ENCODE measurements at places on chromosomes 11 and 22. TPM values are rescaled to one million over a fixed set of nuclear protein-coding genes. Genes with fewer than 3 reads are reported as not detected.

DNA sequence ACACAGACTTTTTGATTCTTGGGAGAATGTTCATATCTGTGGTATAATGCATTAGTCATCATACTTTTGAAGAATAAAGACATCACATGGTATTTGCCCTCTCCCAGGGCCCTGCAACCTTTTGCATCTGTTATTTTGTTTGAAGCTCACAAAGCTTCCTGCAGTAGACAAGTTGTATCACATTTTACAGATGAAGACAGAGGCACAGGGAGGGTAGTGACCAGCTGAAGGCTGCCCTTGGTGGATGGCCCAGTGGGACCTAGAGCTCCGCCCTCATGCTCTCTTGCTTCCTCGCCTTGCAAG lies 66.4 kb downstream of the UBASH3B start:
- no peaks in the 10 kb centered on the region for H3K36me3 ChIP-seq
- no peak overlapping the region for H3K4me3 ChIP-seq
- H3K4me1 ChIP-seq, result peaks cover 14% of the 10 kb centered on the region

DNA sequence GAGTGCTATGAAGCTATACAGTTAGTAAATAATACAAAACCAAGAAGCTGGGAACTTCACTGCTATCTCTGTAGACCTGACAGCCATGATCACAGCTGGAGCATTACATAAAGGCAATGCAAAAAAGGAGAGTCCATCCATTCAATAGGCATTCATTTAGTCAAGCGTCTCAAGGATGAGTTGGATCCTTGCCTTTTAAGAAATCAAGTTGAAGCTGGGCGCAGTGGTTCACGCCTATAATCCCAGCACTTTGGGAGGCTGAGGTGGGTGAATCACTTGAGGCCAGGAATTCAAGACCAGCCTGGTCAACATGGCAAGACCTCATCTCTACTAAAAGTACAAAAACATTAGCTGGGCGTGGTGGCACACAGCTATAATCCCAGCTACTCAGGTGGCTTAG lies 48.1 kb upstream of the ALKBH3 start:
- H3K4me3 ChIP-seq, result no peak overlapping the region
- DNase-seq, result no peak
- H3K4me1 ChIP-seq, result peaks cover 21% of the 10 kb centered on the region
- peaks cover 5% of the 10 kb centered on the region for H3K36me3 ChIP-seq
- H3K27me3 ChIP-seq, result no peaks in the 10 kb centered on the region
- H3K27ac ChIP-seq, result no peak overlapping the region

DNA sequence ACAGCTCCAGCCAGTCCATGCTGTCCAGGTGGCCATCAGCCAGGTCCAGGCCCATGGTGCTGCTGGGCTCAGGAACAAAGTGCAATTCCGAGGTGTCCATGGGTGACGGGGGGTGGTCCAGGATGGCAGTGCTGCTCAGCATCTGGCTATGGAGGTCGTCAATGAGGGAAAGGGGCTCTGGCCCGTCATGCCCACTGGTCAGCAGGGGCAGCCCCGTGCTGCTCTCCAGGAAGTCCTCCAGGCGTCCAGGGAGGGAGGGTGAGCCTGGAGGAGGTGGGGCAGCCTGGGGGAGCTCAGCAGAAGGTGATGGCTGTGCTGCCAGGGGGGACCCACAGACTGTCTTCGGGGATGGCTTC lies 41.1 kb downstream of the SGSM3 start:
- H3K4me3 ChIP-seq, result no peak overlapping the region
- peaks cover 62% of the 10 kb centered on the region for H3K36me3 ChIP-seq
- no peak overlapping the region for H3K27ac ChIP-seq
- peaks cover 11% of the 10 kb centered on the region for H3K4me1 ChIP-seq

DNA sequence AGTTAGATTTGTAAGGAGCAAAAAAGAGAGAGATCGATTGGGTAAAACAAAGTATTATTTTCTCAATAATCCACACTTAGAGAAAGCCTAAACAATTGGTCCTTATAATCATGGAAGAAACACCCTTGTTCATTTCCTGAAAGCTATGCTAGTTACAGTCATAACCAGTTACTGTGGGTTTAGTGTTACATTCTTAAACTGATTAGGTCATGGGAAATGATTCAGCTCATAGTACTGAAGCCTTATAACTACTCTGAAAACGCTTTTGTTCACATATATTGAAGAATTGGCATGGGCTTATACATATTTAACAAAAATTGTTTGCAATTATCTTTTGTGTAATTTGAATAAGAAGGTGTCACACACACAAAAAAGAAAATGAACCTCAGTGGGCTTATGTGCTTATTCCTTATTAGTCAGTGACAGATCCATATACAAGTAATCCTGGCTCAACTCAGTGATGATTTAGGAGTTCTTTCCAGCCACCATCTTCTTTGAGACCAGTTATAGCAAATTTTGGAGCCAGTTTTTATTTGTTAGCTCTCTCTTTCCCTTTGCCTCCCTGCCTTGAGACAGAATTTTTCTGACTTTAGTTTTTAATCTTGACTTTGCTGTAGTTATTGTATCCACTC lies 198.5 kb upstream of the CTSC start:
- H3K27me3 ChIP-seq, result peaks cover 6% of the 10 kb centered on the region
- H3K4me3 ChIP-seq, result no peak overlapping the region
- no peak for DNase-seq
- no peak overlapping the region for H3K27ac ChIP-seq

DNA sequence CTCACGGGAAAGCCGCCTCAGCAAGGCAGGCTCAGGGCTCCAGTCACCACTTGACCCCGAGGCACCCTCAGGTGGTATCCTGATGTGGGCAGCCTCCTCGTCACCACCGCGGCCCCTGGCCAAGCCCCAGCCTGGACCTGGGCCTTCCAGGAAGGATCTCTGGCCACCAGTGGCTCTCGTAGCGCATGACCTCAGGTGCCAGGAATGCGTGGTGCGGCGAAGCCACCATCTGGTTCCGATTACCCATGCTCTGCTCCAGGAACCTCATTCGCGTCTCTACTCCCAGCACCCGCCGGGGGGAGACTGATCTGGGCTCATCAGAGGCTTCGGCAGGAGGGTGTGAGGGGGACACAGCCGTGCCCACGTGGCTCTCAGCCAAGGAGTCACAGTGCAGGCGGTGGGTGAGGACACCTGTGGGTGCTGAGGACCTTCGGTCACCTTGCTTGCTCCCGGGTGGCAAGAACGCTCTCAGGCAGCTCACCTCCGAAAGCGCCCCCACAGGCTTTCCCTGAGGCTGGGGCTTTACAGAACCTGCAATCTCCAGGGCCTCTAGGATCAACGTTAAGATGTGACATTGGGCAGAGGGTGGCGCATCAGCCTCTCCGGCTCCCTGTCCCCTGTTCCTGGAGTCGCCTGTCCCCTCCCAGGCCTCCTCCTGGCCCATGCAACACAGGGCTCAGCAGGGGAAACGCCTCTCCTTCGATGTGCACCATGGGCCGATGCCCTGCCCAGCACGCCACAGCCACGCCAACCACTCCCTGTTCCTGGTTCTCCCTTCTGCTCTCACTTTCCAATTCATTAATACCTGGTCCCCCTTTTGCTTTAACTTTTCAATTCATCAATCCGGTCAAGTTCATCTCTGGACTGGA lies 39.0 kb downstream of the TBX1 start:
- no peaks in the 10 kb centered on the region for H3K27me3 ChIP-seq
- H3K4me3 ChIP-seq, result no peak overlapping the region
- no peaks in the 10 kb centered on the region for H3K36me3 ChIP-seq
- DNase-seq, result peak; percentile 35
- H3K27ac ChIP-seq, result no peak overlapping the region

DNA sequence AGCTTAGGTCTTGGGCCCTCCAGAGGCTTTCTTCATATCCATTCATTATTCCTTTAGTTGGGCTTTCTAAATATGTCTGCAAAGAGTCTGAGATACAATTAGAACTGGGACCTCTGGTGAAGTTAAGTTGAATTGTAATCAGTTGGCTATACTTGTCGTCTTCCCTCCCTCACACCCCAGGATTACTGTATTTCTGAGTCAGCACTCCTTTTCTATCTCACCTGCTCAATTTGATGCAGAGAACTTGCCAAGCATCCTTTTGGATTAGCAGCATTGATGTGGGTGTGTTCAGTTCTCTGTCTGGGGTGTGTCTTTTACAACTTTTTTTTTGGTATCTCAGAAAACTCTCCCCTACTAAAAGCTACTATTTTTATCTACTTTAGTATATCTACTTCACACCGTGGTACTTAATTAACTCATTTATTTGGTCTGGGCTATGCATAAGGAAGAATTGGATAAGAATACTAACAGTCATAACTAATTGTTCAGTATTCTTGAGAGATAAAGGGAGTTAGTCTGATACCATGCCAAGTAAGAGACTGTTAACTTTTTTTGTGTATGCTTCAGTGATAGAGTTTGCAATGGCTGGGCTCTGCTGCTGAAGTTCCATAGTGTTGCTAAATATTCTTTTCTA lies 15.1 kb downstream of the CTNND1 start:
- peaks cover 100% of the 10 kb centered on the region for H3K4me1 ChIP-seq
- no peaks in the 10 kb centered on the region for H3K36me3 ChIP-seq
- peak overlapping the region; percentile 97 for H3K27ac ChIP-seq
- peak overlapping the region; percentile 54 for H3K4me3 ChIP-seq
- DNase-seq, result no peak

- H3K4me1 ChIP-seq, result peaks cover 65% of the 10 kb centered on the region
- peak overlapping the region; percentile 57 for H3K27ac ChIP-seq
- H3K36me3 ChIP-seq, result peaks cover 52% of the 10 kb centered on the region
- peak; percentile 75 for DNase-seq
Observed at GRCh38 chr11:46367244-46367915, 14.1 kb upstream of the MDK start.

- H3K27ac ChIP-seq, result no peak overlapping the region
- no peak overlapping the region for H3K4me3 ChIP-seq
- peaks cover 56% of the 10 kb centered on the region for H3K27me3 ChIP-seq
Observed at GRCh38 chr11:70725278-70725677, 326.9 kb downstream of the CTTN start.

- peaks cover 9% of the 10 kb centered on the region for H3K36me3 ChIP-seq
- no peaks in the 10 kb centered on the region for H3K27me3 ChIP-seq
- H3K27ac ChIP-seq, result peak overlapping the region; percentile 64
- H3K4me3 ChIP-seq, result no peak overlapping the region
- DNase-seq, result no peak
Observed at GRCh38 chr11:46601129-46601528, 7.3 kb upstream of the AMBRA1 start.

DNA sequence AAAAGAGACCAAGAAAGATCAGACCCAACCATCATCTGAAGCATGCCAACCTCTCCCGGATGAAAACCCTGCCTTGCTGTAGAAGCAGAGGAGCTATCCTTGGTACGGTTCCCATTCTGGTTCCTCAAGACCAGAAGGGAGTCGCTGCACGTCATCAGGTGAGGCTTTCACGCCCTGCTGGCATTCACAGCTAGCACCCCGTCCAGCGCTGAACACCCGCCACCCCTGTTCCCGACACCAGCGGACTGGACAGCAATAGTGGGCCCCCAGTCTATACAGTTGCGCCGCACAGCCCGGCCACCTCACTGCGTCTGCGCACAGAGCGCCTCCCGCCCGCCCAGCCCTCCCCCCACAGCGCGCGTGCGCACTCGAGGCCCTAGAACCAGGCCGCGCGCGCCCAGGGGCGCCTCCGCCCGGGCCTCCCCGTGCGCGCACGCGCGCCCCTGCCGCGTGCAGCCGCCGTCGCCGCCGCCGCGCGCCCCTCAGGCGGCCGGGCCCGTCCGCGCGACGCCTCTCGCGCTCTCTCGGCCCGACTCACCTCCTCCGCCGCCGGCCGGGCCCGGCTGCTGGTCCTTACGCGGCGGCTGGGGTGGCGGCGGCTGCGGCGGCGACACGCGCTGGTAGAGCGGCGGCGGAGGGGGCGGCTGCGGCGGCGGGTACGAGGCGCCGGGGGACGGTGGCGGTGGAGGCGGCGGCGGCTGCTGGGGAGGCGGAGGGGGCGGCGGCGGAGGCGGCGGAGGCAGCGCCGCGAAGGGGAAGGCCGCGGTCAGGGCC lies 706 bp downstream of the SF1 start:
- peak; percentile 87 for DNase-seq
- H3K4me3 ChIP-seq, result peak overlapping the region; percentile 82
- H3K27me3 ChIP-seq, result no peaks in the 10 kb centered on the region
- H3K4me1 ChIP-seq, result peaks cover 60% of the 10 kb centered on the region
- peak overlapping the region; percentile 99 for H3K27ac ChIP-seq
- peaks cover 44% of the 10 kb centered on the region for H3K36me3 ChIP-seq

DNA sequence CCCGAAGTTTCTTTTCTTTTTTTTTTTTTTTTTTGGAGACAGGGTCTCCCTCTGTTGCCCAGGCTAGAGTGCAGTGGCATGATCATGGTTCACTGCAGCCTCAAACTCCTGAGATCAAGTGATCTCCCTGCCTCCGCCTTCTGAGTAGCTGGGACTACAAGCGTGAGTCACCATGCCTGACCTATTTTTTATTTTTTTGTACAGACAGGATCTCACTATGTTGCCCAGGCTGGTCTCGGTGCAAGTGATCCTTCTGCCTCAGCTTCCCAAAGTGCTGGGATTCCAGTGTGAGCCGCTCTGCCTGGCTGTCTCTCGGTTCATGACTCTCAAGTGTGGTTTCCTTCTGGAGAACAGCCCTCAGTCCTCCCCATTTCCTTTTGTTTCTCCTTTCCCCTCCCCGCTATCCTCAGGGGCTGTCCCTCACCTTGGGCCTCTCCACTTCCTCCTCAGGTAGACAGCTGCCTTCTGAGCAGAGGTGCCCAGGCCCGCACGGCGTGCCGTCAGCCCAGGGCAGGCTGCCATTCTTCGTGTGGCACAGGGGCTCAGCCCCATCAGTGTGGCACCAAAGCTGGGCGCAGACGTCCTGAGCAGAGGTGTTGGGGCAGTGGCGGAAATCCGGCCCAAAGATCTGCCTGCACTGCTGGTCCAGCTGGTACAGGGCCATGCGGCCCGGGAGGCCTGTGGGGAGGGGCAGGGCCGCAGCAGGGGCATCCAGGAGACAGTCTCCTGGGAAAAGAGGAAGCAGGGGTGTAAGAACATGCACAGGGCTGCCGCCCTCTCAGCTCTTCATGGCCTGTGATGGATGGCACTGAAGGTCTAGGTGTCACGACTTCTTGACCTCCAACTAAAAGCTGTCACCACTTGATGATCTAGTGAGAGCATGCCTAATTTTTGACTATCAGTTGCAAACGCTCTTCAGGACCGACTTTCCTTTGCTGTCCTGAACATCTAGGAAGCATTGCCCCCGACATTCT lies 14.0 kb downstream of the ADAMTS8 start:
- H3K4me3 ChIP-seq, result no peak overlapping the region
- DNase-seq, result no peak
- H3K36me3 ChIP-seq, result no peaks in the 10 kb centered on the region
- H3K27ac ChIP-seq, result no peak overlapping the region

The TMEM86A gene
- total RNA-seq, result 5.4 TPM

The PATE2 gene
- total RNA-seq, result not detected

The PGA5 gene
- not detected for total RNA-seq

The PRODH gene
- total RNA-seq, result 13.3 TPM

The PANX3 gene
- total RNA-seq, result not detected

The SEZ6L gene
- total RNA-seq, result 0.16 TPM

The ANO1 gene
- total RNA-seq, result 7.7 TPM

The LRRN4CL gene
- 2.7 TPM for total RNA-seq

The MRTFA gene
- 19.2 TPM for total RNA-seq

The CDHR5 gene
- not detected for total RNA-seq
